ENCODE measurements at places on chromosomes 7 and 10. TPM values are rescaled to one million over a fixed set of nuclear protein-coding genes. Genes with fewer than 3 reads are reported as not detected.

ST8SIA6 gene
- not detected for total RNA-seq

LRRC4 gene
- not detected for total RNA-seq

LEP gene
- not detected for total RNA-seq

SH2D4B gene
- 0.09 TPM for total RNA-seq

ATOH7 gene
- 0.15 TPM for total RNA-seq

AZGP1 gene
- 0.13 TPM for total RNA-seq

ATP6V0A4 gene
- total RNA-seq: 0.24 TPM

DLX5 gene
- not detected for total RNA-seq

TEX36 gene
- total RNA-seq: not detected

SLC18A3 gene
- not detected for total RNA-seq

GATA3 gene
- 6.4 TPM for total RNA-seq

AUTS2 gene
- total RNA-seq: 3.6 TPM

MTPN gene
- total RNA-seq: 105 TPM

MINDY4 gene
- 2.8 TPM for total RNA-seq

LBX1 gene
- total RNA-seq: not detected

VSTM4 gene
- 0.39 TPM for total RNA-seq

EVX1 gene
- 0.14 TPM for total RNA-seq

PALD1 gene
- total RNA-seq: 6.7 TPM

All from A549 treated with Mapracorat at 1 μM for 4 hours (cell line).